ENCODE measurements at places on chromosomes 4 and X.

DNA sequence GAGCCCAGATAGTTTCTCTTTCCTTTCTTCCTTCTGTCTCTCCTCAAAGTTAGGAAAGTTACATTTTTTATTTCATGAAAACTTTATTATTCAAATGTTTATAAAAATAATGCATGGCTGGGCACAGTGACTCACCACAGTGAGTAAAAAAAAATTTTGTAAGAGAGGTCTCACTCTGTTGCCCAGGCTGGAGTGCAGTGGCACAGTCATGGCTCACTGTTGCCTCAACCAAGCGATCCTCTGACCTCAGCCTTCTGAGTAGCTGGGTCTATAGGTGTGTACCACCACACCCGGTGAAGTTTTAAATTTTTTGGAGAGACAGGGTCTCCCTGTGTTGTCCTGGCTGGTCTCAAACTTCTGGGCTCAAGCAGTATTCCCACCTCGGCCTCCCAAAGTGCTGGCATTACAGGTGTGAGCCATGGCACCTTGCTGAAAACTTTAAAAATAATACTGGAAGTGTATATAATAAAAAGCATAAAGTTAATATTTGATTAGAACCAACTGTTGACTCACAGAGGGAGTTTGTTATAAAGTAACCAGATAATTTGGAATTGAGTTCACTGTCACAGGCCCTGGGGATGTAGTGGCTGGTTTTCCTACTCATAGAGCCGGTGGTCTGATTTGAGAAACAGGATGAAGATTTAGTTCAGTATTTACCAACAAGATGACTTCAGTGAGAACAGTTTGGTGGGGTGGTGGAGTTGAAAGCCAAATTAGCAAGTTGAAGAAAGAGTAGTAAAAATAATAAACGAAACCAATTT lies 18.0 kb downstream of the CMC4 start:
- no peak for DNase-seq

- DNase-seq = peak; percentile 18
Measured at GRCh38 chrX:118468122-118468521, 27.5 kb upstream of the DOCK11 start.

GRCh38 chrX:45781901-45782553 lies 581.4 kb upstream of the DIPK2B start:
- DNase-seq = peak; percentile 68

DNA sequence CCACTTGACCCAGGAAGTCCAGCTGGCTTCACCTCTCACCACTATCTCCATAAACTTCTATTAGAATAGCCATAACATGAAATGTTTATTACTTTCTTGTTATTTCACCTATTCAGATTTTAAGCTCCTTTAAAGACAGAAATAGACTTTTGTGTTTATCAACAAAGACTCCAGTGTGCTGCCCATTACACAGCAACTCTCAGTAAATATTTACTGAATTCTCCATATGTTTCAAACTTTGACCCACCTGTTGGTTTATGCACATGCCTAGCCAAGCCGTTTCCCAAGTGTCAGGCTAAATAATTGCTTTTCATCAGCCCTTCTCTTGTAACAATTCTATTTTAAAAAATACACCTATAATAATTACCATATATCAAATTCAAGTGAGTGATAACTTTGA lies 242.9 kb upstream of the NEIL3 start:
- DNase-seq = no peak

GRCh38 chr4:62232814-62233213 lies 1032.7 kb downstream of the ADGRL3 start:
- no peak for DNase-seq

DNA sequence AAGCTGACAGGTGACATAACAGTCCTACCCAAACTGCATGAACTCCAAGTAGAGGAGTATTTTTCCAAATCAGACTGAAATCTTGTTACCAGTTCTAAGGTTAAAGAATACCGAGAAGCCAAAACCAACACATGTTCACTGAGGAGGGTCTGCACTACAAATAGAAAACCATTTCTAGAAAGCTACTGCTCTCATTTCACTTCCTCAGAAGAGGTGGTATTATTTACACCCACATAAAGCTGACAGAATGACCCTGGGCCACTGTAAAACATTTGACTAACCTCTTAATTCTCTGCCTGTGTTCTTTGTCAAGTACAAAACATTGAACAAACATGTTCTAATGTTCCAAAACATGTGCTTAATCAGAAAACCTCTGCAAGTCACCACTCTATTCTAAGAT lies 95.8 kb downstream of the IQCM start:
- DNase-seq = no peak

- DNase-seq = no peak
Measured at GRCh38 chr4:161178310-161178709, 985.5 kb downstream of the FSTL5 start.

DNA sequence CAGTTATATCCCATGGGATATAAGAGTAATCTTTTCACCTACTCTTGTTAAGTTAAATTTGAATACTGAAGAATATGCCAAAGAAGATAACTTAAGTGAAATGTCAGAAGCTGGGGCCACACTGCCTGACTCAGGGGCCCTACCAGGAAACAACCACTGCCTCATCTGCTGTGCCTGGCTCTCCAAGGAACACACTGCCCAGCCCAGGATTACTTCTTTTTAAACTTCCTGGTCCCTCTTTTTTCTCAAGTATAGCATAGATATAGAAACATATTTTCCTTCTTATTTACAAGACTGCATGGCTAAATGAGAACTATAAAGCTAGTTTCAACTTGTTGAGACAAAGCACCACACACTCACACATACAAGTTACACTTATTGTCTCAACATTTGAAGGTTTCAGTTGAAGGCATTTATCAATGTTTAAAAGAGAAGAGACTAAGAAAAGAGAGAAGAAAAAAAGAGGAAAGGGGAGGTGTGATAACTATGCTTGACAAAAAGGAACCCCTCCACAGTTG lies 45.2 kb downstream of the MAML3 start:
- DNase-seq = no peak

DNA sequence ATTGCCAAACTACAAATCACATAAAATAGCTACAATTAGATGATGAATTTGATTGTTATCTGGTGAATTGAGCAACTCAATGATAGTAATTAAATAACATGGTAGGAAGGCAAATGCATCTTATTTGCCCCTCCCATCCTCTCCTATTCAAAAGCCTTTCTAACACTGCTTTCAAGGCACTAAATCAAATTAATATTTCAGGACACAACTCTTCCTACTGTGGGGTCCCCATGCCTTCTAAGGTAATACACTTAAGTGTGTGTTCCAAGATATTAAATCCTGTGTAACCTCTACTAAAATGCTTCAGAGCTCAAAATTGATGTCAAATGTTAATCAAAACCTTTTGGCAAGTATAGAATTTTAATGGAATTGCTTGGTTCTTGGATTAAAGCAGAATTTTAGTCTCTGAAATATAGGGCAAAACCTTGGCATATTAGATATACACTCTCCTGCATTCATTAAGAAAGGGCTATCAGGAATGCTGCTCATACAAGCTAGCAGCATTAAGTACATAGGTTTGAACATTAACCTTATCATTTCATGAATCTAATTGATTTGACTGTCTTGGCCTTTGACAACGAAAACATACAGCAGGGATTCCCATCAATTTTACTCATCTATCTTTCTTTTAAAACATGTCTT lies 371.8 kb upstream of the GALNTL6 start:
- DNase-seq = no peak

DNA sequence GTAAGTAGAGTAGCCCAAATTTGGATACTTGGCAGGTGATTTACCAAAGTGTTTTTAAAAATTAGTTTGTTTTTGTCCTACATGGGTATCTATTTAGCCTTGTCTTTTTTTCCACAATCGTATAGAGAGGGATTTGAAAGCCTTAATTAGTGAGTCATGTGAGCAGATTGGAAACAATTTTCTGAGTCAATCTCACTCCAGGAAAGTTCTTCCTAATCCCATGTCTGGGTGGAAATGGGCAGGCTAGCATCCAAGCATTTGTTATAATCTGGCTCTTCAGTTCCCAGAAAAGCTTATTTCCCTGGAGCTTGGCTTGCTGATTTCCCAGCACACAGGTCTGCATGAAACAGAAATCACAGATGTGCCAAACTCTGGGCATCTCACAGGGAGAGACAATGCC lies 426.9 kb upstream of the BOD1L1 start:
- no peak for DNase-seq

GRCh38 chrX:18885328-18886004 lies 98.4 kb downstream of the PHKA2 start:
- no peak for DNase-seq

- DNase-seq = no peak
Measured at GRCh38 chr4:158850371-158850770, 81.5 kb downstream of the FNIP2 start.

DNA sequence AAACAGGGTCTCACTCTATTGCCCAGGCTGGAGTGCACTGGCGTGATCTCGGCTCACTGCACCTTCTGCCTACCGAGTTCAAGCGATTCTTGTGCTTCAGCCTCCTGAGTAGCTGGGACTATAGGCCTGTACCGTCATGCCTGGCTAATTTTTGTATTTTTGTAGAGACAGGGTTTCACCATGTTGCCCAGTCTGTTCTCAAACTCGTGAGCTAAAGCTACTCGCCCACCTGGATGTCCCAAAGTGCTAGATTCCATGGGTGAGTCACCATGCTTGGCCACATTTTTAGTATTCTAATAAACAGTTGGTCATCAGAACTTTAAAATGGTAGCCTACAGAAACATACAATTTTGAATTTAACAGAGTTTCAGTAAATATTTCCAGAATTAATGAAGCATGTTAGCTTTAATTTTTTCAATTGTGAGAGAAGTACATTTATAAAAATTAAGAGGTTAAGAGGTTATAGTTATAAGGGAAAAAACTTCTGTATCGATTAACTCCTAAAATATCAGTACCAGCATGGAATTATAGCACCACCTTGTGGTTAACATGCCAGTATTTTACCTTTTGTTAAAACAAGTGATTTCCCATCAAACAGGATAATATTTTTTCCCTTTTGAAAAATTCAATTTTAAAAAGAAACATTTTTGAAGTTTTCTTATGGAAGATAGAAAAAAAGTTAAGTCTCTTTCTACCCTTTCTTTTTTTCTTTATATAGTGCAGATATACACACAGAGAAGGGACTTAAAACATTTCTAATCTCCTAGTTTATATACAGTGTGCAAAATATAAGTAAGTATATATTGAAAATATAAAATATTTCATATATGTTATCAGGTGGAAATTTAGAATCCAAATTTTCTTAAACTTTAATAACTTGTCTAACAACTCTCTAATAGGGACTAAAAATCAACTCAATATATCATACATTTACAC lies 35.4 kb downstream of the CEP44 start:
- DNase-seq = peak; percentile 39

- no peak for DNase-seq
Measured at GRCh38 chrX:7446815-7447214, 298.9 kb upstream of the PUDP start.

DNA sequence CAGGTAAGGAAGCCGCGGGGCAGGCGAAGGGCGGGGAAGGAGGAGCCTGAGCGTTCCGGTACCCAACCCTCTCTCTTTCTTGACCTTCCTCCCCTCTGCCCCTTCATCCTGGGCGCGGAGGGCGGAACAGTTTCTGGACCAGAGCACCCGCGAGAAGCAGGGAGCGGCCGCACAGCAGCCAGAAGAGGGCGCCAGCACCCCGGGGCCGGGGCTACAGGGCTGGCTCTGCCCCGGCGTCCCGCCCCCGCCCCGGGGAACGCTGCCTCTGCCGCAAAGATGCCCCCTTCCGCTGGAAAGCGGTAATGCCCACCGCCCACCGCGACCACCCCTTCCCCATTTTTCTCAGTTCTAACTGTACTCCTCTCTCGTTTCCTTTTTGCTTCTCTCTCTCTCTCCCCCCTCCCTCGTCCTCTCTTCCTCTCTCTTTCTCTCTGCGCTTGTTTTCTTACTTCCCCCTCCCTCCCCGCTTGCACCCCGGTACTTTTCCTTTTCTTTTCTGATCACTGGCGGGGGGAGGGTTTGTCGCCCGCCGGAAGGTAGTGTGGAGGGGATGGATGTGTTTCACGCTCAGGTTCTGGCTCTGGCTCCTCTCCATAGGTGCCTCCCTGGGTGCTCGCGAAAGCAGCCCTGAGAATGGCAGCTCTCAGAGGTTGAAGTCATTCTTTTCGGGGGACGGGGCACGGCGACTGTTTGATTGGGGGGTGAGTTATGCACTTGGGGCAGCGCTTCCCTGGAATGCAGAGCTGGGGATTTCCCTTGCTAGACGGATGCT lies 13.1 kb upstream of the PRDM8 start:
- DNase-seq = peak; percentile 81

DNA sequence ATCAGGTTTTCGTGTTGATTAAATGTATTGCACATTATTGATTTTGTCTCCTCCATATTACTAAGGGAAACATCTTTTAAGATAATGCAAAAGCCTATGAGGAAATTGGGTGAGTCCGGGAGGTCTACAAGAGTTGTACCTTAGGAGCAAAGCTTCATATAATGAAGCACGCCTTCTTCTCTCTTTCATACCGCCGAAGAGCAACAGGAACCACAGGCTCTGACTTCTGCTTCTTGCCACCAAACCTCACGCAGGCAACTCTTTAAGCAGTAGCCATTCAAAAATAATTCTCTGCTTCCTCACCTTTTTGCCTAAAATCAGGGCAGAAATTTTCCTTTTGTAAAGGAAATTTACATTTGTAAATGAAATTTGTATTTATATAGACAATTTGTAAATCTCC lies 139.6 kb downstream of the SPRY1 start:
- no peak for DNase-seq

- DNase-seq = peak; percentile 86
Measured at GRCh38 chrX:21993265-21993664, 38.9 kb upstream of the PHEX start.

GRCh38 chr4:174591243-174592021 lies 69.1 kb upstream of the HPGD start:
- peak; percentile 69 for DNase-seq

GRCh38 chr4:175714686-175715085 lies 97.4 kb downstream of the GPM6A start:
- DNase-seq = no peak

DNA sequence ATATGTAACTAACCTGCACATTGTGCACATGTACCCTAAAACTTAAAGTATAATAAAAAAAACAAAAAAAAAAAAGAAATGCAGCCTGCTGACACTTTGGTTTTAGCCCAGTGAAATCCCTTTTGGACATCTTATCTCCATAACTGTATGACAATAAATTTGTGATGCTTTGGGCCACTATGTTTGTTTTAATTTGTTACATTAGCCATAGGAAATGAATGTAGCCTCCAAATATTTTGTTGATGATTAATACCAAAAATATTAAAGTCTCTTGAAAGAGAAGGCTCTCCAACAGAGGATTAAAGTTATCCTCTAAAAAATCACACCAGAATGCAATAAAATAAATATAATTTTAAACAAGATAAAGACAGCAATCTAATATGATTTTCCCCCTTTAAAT lies 852.7 kb upstream of the SLIT2 start:
- DNase-seq = no peak

GRCh38 chr4:140255467-140255866 lies 101.5 kb upstream of the MAML3 start:
- peak; percentile 31 for DNase-seq
